Left lobe of liver (tissue), 2 donors: ENCODE measurements at places on chromosomes 6 and 20. TPM values are rescaled to one million over a fixed set of nuclear protein-coding genes. Genes with fewer than 3 reads are reported as not detected.
A peak's percentile ranks its signal among the peaks of the same experiment; 100 is the strongest.

GRCh38 chr6:49666480-49666879, 29.8 kb upstream of the RHAG start:
- no peak for DNase-seq

GRCh38 chr20:45279992-45280391, 25.6 kb upstream of the SLPI start:
- no peak for DNase-seq

DNA sequence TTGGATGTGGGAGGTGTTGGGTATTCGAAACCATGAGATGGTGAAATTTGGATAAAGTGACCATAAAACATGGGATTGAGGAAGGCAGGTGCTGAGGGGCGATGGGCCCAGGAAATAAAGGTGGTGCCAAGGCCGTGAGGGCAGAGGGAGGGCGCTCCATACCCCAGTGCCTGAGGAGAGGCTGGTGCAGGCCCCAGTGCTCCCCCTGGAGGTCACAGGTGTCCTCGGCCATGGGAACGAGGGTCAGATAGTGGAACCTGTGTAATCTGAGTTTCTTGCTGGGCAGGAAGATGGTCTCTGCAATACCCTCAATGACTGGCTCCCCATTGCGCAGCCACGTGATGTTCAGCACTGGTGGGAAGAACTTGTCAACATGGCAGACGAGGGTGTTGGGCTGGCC, 16.2 kb downstream of the HLA-DPB1 start:
- no peak for DNase-seq

DNA sequence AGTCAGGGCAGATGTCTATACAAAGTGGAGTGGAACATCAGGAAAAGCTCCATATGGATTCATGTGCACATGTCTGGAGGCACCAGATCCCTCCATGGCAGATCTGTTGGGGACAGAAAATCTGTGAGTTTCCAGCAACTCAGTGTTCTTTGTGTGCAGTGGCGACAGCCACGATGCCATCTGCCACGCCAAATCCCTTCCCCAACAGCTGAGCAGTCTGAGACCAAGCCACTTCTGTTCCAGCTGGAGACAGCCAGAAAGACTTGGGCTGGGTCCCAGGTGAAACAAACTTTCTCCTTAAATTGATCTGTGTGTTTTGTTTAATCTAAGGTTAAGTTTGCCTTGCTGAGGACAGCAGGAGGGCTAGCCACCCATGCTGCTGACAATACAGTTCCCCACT, 22.9 kb downstream of the FKBP1A start:
- DNase-seq, result no peak

DNA sequence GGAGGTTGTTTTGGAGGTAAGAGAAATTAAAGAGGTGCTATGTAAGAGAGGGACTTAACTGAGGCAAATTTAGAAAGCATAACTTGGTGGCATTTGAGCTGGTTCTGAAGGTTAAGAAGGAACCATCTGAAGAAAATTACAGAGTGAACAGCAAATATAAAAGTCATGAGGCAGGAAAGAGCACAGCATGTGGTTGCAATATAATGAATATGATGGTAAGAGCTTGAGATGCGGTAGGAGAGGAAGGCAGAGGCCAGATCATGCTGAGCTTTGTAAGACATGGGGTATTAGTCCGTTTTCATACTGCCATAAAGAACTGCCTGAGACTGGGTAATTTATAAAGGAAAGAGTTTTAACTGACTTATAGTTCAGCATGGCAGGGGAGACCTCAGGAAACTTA, 279.1 kb downstream of the UTRN start:
- DNase-seq, result no peak

- no peak for DNase-seq
Measured at GRCh38 chr6:157946865-157947532, 34.7 kb upstream of the SYNJ2 start.

DNA sequence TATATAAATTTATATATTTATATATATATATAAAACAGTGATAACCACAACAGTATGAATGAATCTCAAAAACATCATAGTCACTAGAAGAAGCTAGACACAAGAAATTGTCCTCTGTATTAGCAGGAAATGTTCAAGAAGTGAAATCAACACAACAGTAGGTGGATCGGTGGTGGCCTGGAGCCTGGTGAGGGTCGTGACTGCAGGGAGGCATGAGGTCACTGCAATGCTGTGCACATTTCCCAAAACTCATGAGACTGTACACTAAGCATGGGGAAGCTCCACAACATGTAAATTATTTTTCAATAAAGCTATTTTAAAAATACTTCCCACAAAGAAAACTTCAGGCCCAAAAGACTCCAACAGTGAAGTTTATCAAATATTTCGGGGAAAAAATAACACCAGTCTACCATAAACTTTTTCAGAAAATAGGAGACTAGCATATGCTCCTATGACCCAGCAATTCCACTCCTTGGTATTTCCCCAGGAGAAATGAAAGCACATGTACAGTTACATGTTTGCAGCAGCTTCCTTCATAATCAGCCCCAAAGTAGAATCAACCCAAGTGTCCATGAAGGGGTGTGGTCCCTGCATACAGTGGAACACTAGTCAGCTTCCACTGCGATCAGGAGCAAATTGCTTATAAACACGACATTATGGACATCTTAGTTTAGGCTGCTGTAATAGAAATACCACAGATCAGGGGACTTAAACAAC, 144.2 kb downstream of the TBXT start:
- no peak for DNase-seq

GRCh38 chr6:1689141-1689540, 79.4 kb downstream of the FOXC1 start:
- no peak for DNase-seq

DNA sequence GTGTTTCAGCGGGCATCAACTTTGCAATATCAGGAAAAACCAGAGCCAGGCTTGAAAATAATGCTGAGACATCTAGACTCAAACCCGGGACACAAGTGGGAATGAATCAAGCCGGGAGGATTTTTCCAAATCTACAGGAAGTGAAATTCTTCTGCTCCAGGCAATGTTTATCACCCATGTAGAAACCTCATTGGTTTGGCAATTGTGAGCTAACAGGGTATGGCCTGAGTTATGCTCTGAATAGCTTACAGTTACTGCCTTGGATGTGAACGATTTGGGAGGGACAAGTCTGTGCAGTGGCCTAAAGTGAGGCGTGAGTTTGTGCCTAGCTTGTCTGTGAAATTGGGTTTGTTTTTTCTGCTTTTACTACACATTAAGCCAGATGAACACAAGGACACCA, 87.4 kb downstream of the PCSK2 start:
- no peak for DNase-seq

DNA sequence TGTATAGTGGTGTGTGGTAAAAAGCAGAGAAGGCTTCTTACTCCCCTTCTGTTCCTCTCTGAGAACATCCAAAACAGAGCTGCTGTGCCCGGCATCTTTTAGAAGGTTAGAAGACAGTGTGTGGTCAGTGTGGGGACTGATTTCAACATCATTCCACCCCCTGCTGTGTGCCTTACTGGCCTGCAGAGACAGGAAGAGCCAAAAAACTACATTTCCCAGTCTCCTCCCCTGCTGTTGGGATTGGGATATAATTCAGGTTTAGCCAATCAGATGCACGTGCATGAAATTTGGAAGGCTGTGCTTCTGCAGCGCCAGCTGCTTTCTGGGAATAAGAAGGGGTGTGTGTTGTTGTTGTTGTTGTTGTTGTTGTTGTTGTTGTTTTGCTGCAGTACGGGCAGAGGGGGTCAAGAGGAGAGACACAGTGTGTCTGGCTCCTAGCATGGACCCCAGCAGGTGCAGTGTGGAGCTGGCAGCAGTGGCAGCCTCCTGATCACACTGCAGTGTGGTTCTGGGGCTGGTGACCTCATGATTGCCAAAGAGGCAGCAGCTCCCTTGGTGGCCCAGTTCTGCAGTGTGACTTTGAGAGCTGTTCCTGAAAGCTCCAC, 74.7 kb downstream of the MRPL14 start:
- DNase-seq, result no peak

DNA sequence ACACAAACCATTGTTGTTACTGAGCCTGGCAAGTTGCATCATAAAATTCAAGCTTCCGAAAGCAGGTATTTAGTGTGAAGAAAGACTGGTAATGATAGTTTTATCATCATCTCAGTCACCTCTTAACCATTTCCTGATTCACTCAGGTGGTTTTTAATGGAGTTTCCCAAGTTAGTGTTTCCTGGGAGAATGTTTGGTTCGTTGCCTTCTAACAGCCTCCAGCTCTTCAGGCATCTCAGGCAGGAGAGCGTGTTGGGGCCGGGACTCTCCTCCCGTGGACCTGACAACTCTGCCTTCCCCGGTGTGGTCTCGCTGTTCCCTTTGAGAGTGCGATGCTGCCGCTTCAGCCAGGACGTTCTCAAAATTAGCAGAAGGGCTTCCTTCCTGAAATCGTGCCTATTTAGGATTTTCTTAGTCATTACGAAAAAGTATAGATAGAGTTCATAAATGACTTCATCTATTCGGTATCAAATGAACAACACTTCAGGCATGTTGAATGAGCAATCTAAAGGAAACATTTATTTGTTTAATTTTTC, 105.0 kb upstream of the QKI start:
- DNase-seq, result no peak

GRCh38 chr6:160461641-160462040, 113.5 kb downstream of the SLC22A3 start:
- no peak for DNase-seq

- no peak for DNase-seq
Measured at GRCh38 chr6:168450917-168451316, 9.9 kb downstream of the SMOC2 start.

GRCh38 chr6:37619641-37620040, 78.0 kb downstream of the MDGA1 start:
- no peak for DNase-seq

DNA sequence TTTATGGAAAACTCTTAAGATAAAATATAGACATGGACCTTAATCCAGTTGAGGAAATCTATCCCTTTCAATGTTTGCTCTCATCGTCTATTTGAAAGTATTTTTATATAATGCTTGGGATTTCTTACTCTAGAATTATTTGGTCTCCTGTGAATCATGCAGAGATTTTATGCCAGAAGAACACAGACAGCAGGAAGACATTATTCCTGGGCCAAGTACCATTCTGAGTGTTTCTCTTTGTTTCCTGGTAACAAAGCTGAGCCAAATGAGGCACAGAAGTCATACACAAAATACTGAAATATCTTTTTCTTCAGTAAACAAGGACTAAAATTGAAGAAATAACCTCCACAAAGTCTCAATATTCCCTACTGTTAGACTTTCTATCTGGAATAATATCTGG, 538.2 kb upstream of the EYS start:
- no peak for DNase-seq

DNA sequence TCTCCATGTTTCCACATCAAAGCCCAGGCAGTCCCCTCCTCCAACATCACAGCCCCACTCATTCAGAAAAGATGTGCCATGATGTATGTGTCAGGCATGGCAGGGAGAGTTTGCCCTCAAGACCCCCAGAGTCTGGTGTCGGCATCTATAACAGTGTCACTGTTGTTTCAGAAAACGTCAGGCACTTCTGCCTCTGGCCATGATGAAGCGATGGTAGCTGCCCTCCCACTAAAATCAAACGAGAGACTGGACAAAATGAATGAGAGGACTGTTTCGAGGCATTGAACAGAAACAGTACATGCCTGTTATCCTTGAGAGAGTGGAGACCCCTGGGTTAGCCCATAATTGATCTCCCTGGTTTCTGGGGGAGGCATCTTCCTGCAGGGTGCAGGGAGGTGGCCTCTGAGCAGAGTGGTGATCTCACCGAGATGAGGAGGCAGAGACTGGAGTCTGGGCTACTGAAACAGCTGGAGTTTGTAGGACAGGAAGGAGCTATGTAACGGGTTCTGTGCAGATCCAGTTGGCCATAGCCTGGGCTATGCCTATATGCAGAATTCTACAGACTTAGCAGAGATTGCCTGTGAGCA, 144.5 kb downstream of the SYCP2 start:
- DNase-seq, result peak; percentile 8

DNA sequence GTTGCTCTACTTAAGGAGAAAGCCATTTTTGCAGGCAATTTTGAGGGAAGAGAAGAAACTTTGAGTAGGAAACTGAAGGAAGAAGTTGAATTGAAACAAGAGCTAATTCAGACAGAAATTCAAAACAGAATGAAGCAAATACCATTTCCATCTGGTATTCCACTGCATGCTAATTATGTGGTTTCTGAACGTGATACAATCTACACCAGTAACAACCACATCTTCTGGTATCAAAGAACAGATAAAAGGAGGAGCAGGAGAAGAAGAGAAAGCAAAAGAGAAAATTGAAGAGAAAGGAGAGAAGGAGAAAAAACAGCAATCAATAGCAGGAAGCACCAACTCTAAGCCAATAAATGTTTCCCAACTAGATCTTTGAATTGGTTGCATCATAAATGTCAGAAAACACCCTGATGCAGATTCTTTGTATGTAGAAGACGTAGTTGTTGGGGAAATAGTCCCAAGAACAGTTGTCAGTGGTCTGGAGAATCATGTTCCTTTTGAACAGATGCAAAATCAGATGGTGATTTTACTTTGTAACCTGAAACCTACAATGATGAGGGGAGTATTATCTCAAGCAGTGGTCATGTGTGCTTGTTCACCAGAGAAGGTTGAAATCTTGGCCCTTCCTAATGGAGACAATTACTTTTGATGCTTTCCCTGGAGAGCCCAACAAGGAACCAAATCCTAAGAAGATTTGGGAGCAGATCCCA, 132.4 kb downstream of the MACROD2 start:
- no peak for DNase-seq

- DNase-seq, result no peak
Measured at GRCh38 chr6:114055349-114055748, 84.4 kb upstream of the HDAC2 start.

DNA sequence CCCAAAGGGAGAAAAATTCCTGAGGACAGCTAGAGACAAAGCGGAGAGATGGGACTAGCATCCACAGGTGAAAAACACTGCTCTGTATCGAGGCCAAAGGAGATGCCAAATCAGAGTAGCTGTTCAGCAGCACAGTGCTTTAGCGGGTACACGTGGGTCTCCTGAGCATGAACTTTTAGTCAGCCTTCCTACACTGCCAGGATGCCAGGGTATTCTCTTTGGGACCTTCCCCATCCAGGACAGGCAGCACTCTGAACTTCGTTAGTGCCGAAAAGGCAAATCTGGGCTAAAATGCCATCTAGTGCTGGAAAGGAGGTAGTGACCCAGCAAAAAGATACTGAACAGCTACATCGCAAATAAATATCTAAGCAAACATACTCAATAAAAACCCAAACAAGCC, 64.9 kb downstream of the C6orf58 start:
- DNase-seq, result no peak

DNA sequence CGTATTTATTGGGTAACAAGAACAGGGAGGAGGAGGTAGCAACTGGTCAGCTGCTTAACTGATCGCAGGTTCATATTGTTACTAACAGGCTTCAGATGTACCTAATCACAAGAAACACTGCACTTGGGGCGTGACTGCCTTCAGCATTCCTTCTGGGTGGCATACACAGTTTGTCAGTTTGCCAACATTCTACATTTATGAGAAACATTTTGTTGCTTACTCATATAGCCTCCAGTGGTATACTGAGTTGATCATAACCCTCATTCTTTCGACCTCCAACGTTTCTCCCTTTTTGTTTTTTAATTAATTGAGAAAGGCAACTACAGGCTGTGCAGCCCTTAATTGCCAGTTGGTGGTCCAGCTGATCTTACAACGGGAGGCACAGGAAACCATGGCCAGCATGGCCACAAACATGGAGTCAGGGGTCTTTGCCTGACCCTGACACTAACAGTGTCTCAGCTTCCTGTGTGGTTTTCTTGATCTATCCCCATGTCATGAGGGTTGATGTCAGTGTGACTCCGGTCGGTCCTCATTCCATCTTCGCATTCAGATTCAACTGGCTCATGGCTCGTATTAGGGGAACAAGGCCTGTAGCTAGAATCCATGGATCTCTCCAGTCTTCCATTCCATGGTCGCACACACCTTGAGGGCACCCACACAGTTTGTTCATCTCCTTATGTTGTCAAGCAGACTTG, 9.4 kb downstream of the EPB41L2 start:
- no peak for DNase-seq

Gene SCGN
- 2.2 TPM for total RNA-seq

Gene TOX2
- 3.5 TPM for total RNA-seq

Gene NT5E
- 29.9 TPM for total RNA-seq

Gene MYLIP
- 3.1 TPM for total RNA-seq
